ENCODE measurements at places on chromosomes 1 and 21. TPM values are rescaled to one million over a fixed set of nuclear protein-coding genes. Genes with fewer than 3 reads are reported as not detected.

The MYBPH gene
- not detected for total RNA-seq

The OPTC gene
- not detected for total RNA-seq

The ALG6 gene
- total RNA-seq, result 8.5 TPM

The DMBX1 gene
- total RNA-seq, result not detected

The C1orf141 gene
- total RNA-seq, result not detected

The IGSF9 gene
- total RNA-seq, result 0.05 TPM

The C1QTNF12 gene
- total RNA-seq, result 0.76 TPM

The OR2T4 gene
- not detected for total RNA-seq

The ACTL8 gene
- not detected for total RNA-seq

The ANKRD34A gene
- 0.35 TPM for total RNA-seq

The NECAP2 gene
- 145 TPM for total RNA-seq

The CHIT1 gene
- total RNA-seq, result not detected

The OR2T29 gene
- total RNA-seq, result not detected

The DUSP12 gene
- total RNA-seq, result 25.0 TPM

The SLC44A3 gene
- 1.5 TPM for total RNA-seq

The MAB21L3 gene
- not detected for total RNA-seq

The AADACL3 gene
- not detected for total RNA-seq

The FAM151A gene
- total RNA-seq, result not detected

The CHIA gene
- not detected for total RNA-seq

The ACP6 gene
- 10.7 TPM for total RNA-seq

The SHISAL2A gene
- total RNA-seq, result not detected

The OR10R2 gene
- total RNA-seq, result not detected

The C1QB gene
- not detected for total RNA-seq

The ALX3 gene
- total RNA-seq, result not detected

The CFHR4 gene
- not detected for total RNA-seq

The GUCA2A gene
- not detected for total RNA-seq

The LCE1E gene
- total RNA-seq, result not detected

The PLA2G2C gene
- total RNA-seq, result not detected

The TAL1 gene
- total RNA-seq, result 20.4 TPM

The BCAR3 gene
- total RNA-seq, result 46.9 TPM

The C1orf35 gene
- total RNA-seq, result 21.3 TPM

The SLC19A2 gene
- 4.5 TPM for total RNA-seq

The SLAMF6 gene
- not detected for total RNA-seq

The SPATA45 gene
- total RNA-seq, result not detected

The ETNK2 gene
- total RNA-seq, result 15.3 TPM

The CELA2A gene
- total RNA-seq, result not detected

The XCL1 gene
- not detected for total RNA-seq

All from glomerular endothelial cell (primary cell).